Mucosa of gallbladder (tissue), 1 donor: ENCODE measurements at places on chromosomes 6 and 20.

GRCh38 chr6:108782179-108783041 is 65.8 kb upstream of the ARMC2 start:
- peak; percentile 84 for DNase-seq

GRCh38 chr6:64122712-64123375 is 487.2 kb downstream of the PHF3 start:
- no peak for DNase-seq

GRCh38 chr6:163739408-163739725 is 324.8 kb downstream of the QKI start:
- no peak for DNase-seq

DNA sequence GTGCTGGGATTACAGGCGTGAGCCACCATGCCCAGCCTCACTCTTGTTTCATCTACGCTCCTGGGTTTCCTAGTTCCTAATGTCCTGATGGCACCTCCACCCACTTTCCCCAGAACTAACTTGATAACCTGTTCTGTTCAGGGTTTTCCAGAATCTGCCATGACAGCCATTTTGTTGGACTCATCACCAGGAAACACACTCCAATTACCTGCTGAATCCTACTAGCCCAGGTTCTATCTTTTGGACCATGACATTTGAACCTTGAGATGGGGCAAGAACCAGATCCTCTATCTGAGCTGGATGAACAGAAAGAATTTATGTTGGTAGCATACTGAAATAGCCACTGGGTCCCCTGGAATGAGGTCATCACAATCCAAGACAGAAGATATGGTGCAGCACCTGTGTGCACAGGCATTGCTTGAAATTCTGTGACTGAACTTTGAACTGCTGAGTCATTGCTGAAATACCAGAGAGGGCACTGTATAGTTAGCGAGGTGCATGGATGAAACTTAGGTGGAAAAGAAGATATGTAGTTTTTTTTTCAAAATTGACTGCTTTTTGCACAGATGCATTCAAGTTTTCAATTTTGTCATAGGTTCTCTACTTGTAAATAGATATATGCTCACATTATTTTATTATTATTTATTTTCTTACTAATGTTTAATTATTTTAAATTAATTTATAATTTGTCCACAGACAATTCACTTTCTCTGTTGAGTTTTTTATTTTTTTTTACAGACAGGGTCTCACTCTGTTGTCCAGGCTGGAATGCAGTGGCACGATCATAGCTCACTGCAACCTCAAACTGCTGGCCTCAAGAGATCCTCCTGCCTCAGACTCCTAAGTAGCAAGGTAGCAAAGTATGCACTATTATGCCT is 42.8 kb upstream of the TASP1 start:
- DNase-seq = peak; percentile 24

GRCh38 chr6:11636121-11636520 is 98.6 kb downstream of the TMEM170B start:
- no peak for DNase-seq
